ENCODE measurements at places on chromosomes 3 and 15. TPM values are rescaled to one million over a fixed set of nuclear protein-coding genes. Genes with fewer than 3 reads are reported as not detected.

GRCh38 chr3:119293105-119293870, 895 bp upstream of the ARHGAP31 start:
- DNase-seq: no peak

DNA sequence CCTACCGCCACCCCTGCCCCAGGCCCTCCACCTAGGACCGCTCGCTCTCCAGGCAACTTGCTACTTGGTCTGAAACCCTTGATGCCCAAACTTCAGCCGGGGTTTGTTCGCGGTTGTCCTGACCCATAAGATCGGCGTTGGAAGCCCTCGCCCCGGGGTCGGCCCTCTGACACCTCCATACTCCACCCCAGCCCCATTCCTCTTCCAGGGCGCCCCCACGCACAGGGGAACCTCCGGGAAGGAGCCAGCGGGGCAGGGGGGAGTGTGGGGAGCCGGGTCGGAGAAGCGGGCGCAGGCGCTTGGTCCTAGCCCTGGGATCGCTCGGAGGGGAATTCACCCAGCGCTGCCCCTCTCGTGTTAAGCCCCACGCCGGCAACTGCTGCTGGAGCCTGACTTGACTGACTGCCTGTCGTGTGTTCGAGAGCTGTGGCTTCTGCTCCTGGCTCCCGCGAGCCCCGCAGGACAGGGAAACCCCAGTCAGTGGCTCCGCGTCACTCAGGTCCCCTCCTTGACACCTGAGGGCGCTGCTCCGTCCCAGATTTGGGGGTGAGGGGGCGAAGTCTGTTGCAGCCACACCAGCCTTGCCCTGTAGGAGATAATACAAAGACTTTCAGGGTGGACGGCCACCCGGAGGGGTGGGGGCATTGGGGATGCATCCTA, 675 bp downstream of the RYR3 start:
- no peak for DNase-seq

PRTG gene
- total RNA-seq: 3.3 TPM

DNA sequence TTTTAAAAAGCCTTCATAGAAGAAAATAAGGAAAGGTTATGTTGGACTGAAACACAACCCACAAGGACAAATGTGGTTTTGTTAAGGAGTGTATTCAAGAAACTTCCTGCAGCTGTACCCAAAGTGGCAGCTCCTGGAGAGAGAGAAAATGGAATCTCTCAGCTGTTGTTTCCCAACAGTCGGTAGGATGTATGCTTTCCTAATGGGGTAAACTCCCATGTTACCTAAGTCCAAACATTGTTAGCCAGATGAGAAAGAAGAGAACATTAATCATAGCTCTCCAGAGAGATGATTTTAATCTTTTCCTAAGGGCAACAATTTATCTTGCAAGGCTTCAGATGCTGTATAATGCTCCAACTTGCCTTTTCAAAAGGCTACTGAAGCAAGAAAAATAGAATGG, 22.6 kb upstream of the TEX9 start:
- DNase-seq: no peak

GRCh38 chr15:73367624-73368300, 996 bp downstream of the HCN4 start:
- no peak for DNase-seq

- no peak for DNase-seq
Measured at GRCh38 chr3:127162947-127163645, 29.8 kb upstream of the PRR23E start.

- peak; percentile 62 for DNase-seq
Measured at GRCh38 chr3:52056521-52056967, at the start of gene DUSP7. Gene DUSP7 (minus strand): TSS chr3:52056571. CDS start chr3:52056366, 205 bp downstream.

- no peak for DNase-seq
Measured at GRCh38 chr3:13307041-13307440, 113.1 kb downstream of the NUP210 start.

- peak; percentile 69 for DNase-seq
Measured at GRCh38 chr3:42473083-42473932, 29.1 kb upstream of the VIPR1 start.

DNA sequence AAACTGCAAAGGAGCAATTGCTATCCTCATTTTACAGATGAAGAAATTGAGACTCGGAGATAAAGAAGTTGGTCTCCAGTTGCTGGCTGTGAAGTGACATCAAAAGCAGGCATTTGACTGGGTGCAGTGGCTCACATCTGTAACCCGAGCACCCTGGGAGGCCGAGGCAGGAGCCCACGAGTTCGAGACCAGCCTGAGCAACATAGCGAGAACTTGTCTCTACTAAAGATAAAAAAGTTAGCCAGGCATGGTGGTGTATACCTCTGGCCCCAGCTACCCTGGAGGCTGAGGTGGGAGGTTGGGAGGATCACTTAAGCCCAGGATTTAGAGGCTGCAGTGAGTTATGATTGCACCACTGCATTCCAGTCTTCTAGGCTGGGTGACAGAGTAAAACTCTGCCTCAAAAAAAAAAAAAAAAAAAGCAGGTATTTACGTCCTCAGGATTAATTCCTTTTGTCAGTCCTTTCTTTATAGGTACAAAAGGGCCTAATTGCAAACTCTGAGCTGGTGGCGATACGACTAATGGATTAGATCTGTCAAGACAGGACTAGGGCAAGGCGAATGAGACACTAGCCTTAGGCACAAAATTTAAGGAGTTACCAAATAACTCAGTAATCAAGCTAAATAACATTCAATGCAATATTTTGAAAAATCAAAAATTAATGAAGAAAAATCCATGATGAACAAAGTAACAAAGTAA, 5.9 kb upstream of the DNASE1L3 start:
- no peak for DNase-seq

- DNase-seq: no peak
Measured at GRCh38 chr3:73835945-73836344, 211.2 kb upstream of the PDZRN3 start.

- no peak for DNase-seq
Measured at GRCh38 chr15:76162784-76163456, 103.1 kb downstream of the TMEM266 start.

GRCh38 chr15:41969851-41970431, 2.4 kb downstream of the EHD4 start:
- DNase-seq: peak; percentile 39

DNA sequence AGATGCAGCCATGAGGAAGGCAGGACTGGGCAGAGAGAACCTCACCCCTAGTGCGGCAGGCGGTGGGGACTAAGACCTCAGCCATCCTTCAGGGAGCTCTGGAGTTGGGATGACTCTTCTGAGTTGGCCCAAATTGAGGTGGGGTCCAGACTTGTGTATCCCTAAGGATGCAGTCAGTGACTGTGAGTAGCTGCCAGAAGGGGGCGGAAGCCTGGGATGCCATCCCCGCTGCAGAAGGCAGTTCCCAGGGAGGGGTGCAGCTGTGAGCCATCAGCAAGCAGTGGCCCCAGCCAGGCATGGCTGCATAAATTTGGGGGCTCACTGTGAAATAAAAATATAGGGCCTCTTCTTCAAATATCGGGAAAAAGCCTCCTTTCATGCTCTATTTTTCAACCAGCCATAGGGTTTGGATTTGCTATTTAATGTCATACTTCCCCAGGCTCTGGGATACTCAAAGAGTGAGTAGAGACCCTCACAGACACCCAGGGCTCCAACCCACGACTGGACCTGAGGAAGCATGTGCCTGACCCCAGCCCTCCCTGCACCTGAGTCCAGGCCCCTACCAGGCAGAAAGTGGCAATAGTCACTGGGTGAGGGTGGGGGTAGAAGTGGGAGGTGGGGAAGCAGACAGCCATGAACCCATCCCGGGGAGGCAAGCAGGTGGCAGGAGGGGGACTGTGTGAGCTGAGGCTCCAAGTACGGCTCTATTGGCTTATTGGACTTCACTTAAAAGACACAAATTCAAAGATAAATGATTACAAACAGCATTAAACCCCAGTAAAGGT, 30.5 kb downstream of the GRK7 start:
- DNase-seq: no peak

SKOR1 gene
- total RNA-seq: not detected

GRCh38 chr3:134366221-134366927, 7.9 kb downstream of the AMOTL2 start:
- DNase-seq: no peak

IQCH gene
- 3.5 TPM for total RNA-seq

PYGO1 gene
- 3.3 TPM for total RNA-seq

DNA sequence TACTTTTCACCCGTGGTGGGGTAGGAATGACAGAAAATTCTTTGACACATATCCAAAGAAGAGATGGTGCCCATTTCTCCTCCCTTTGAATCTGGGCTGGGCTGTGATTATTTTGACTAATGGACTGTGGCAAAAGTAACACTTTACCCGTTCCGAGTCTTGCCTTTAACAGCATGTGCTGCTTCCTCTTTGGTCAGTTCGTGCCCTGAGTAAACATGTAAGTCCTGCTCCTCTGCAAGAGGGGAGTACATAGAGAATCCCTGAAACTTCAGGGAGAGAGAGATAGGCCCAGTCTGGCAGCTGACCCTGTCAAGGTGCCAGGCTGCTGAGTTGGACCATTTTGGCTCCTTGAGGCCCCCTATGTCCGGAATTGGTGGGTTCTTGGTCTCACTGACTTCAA, 243.1 kb downstream of the EPHB1 start:
- no peak for DNase-seq

SERINC4 gene
- 0.13 TPM for total RNA-seq

DNA sequence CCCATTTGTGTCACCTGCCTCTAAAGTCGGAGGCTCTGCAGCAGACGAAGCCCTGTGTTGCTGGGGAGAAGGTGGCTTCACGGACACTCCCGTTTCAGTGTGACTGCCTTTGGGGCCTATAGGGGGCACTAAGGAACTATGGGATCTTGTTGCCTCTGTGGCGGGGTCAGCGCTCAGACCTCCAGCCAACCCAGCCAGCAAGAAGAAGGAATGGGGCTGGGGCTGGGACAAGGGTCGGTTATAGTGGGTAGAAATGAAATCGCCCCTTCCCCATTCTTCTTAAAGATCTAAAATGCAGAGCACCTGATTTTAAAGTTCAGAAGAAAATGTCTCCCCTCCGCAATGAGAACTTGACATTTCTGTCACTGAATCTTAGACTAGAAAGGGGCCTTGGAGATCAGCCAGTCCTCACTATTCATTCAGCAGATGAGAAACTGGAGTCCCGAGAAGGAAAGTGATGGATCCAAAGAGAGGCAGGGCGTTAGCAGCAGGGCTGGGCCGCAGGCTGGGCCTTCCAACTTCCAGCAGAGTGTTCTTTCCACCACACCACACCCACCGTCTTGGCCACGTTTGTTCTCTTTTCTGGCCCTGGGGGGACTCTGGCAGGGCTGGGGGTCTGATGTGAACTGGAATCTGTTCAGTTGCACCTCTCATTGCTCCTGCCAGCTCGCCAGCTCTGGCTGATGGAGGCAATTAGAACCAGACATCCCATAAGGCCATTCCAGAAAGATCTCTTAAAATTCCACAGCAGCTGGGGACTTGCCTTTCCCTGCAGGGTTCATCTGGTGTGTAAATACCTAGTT, 195.4 kb downstream of the OPA1 start:
- DNase-seq: peak; percentile 65

DNA sequence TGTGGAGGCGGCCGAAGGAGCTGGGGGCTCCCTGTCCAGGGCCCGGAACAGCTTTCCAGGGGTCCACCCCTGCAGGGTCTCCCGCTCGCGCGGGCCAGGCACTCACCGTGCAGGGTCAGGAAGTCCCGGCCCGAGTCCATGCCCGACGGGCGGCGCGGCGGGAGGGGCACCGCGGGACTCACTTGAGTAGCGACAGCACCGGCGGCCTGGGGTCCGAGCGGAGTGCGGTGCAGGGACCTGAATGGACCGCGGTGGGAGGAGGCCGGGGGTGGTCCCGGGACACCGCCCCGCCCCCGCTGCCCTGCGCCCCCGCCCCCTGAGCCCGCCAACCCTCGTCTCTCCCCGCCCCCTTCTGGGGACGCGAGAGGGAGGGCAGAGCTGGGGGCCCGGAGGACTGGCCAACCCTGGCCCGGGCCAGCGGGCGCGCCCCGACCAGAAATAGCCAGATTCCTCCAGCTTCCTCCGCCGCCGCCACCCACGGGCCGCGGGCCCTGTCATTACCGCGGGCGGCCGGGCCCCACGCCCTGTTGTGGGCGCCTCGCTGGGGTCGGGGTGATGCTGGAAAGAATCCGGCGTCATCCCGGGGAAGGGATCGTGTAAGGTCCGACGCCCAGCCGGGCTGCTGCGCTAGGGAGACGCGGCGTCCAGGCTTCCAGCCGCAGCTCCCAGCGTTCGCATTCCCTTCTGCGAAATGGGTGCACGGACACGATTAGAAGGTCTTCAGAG, at the start of gene PLCD1:
Gene PLCD1 (minus strand): TSS at position 243 of the 726 bp plus-strand sequence. CDS start 103 bp downstream, at position 140.
- no peak for DNase-seq

DNA sequence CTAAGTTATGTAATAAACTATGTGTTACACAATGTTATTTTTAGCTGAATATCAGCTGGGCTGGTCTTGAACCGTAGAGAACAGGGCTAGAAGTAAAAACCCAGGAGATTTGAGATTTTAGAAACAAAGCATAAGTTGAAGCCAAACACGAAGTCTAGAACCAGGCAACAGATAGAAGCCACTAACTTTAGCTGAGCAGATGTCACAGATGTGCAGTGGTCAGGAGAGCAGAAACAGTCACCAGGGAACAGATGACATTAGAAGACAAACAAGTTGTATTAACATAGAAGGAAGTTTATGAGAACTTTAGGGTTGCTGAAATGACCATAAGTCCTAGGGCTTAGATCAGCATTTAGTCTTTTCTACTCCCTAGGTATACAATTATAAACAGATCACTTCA, 731.0 kb downstream of the ZNF385D start:
- DNase-seq: no peak

DNA sequence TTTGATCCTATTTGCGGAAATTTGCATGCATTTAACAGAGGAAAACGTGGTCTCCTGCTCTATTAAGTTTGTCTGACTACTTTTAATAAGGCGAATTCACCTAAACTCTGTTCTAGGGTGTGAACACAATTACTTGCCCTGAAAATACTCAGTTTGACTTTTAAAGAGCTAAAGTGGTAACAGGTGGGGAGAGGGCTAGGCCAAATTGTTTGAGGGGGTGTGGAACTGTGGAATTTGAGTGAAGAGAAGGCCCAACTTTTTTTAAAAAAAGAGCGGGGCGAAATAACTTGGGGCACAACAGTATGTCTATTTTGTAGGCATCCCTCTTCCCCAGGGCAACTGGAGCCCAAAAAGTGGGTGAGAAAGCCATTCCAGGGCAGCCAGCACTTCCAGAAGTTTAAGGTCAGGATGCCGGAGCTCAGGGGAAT, 580 bp upstream of the FXR1 start:
- no peak for DNase-seq

UROC1 gene
- total RNA-seq: 0.03 TPM

WDR72 gene
- 0.23 TPM for total RNA-seq

DNA sequence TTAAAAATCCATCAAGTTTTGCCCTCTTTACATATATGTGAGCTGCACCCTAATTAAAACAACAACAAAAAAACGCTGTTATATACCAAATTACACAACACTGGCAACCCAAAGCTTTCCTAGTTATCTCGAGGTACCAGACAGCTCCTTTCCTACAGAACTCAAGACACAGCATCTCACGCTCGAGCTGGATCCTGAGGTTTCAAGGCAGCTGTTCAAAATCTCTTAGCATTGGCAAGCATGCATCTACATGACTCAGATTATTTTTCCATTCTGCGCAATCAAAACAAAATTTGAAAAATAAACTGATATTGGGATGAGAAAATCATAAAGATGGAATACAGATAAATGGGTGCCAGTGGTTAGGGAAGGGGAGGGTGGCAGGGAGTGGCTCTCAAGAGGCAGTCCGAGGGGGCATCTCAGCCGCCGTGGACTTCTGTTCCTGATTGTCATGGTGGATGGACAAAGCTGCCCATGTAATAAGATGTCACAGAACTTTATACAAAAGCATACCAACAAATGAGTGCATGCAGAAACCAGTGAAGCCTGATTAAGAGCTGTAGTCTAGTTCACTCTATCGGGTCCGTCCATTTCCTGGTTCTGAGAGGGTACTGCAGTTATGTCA, 91.5 kb downstream of the ADAMTS17 start:
- DNase-seq: no peak
